ENCODE measurements at places on chromosomes 11 and 22.

DNA sequence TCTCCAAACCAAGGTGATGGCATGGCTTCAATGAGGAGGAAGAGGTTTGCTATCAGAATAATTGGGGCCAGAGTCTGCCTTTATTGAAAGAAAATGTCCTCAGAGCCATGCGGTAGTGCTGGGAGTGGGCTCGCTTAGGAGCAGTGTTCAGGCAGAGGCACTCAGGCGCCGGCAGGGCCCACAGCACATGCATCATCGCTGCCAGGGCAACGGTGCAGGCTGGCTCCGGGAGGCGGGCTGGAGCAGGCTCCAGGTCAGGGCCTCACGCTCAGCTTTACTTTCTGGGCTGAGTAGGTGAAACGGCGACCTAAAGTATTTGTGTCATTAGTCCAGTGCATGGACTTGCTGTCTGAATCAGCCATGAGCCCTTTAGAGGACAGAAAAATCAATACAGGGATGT, 169.9 kb upstream of the CCDC90B start:
- no peak for DNase-seq

- no peak for DNase-seq
Measured at GRCh38 chr22:30422481-30423300, 2.9 kb upstream of the MTFP1 start.

DNA sequence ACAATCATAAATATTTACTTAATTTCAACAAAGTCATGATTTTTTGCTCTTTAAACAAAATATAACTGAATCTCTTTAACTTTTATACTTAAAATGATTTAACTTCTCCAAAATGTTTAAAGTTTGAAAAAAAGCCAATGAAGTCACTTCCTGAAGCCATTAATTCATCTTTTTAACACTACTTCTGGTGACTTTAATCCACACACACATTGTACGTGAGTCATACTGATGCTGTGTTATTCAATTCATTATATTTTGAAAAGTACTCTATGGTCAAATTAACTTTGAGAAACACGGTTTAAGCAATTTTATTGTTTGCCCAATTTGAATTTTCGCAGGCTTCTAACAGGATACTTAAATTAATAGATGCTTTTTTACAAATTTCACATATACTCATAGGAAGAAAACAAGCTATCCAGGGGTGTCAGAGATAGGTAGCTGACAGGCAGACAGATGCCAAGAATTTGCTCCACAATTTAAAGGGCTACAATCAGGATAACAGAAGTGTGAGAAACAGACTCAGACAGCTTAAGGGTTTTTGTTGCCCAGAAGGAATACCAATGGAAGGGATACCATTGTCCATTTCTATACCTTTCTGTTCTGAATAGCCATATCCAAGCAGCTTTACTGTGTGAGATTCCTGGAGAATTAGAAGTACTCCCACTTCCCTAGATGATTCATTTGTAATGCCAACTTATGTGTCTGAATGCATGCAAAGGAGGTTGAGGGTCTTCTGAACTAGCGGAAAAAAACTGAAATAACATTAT, 118.4 kb downstream of the RBFOX2 start:
- no peak for DNase-seq

DNA sequence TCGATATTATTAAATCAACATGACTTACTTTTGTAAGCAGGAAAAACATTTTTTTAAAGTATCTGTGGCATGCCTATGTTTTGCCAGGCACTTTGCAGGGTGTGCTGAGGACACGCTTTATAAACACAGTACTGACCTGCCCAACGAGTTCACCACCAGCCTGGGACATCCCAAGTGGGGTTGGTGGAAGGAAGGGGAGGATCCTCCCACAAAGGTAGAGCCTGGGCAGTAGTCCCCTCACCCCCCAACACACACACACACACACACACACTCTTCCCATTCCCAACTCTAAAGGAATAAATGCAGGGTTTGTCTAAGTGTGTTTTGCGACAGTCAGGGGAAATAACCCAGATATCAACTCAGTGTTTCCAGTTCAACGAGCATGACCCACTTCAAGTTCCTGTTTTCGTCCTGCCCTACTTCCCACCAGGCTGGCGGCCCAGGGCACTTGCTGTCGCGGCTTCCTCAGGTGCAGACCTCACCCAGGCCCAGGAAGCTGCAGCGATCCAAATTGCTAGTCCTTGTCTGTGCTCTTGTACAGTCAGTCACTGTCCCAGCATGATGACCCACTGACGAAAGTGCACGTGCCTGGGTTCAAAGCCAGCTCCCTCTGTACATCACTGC, 3.1 kb downstream of the CERK start:
- no peak for DNase-seq

- no peak for DNase-seq
Measured at GRCh38 chr11:118401880-118402590, 629 bp downstream of the ATP5MG start.
